ENCODE measurements at places on chromosomes 12 and 14.
A peak's percentile ranks its signal among the peaks of the same experiment; 100 is the strongest.

GRCh38 chr12:122942637-122943036 lies 23.6 kb downstream of the ABCB9 start:
- no peak for DNase-seq

DNA sequence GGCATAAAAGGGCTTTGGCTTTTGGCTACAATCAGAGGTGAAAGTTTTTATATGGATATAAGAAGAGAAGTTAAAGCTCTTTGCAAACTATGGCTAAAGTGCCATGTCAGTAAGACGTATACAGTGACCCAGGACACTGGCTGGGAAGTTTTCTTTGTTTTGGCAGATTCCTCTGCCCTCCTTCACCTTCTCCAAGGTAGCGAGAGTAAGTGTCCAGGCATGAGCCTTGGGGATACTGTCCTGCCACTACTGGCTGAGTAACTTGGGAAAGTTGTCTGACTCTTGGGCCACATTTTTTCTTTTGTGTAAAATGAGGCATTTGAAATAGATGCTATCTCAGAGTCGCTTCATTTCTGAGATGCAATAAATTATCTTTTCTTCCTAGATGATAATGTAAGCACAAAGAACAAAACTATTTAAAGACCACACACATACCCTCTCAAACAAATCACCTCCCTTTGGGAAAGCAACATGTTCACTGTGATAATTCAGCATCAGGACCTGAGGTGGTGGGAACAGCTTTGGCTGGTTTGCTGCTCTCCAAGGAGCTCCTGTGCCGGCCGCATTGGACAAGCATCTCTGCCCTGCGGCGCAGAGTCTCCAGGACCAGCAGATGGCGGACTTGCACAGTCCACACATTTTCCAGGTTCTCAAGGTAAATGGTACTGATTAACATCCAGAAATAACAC lies 106.3 kb downstream of the PTCSC3 start:
- peak; percentile 59 for DNase-seq

- no peak for DNase-seq
Observed at GRCh38 chr12:88953029-88953586, 372.8 kb upstream of the KITLG start.

DNA sequence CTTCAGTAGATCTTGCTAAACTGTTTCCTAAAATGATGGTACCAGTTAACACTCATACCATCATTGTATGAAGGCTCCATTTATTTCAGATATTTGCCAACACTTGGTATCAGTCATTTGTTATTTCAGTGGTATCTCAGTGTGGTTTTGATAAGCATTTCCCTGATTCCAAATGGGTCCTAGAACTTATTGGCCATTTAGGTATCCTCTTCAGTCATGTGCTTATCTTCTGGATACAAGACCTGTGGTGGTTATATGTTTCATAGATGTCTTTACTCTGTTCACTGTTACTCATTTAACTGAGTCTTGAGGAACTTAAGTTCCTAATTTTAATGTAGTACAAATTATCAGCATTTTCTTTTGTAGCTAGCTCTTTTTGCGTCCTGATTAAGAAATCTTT lies 13.5 kb downstream of the SINHCAF start:
- DNase-seq, result no peak

GRCh38 chr12:46825591-46826414 lies at the start of gene SLC38A4:
SLC38A4 (minus strand) TSS chr12:46825997; CDS start chr12:46793071, 32,926 bp downstream.
- no peak for DNase-seq

GRCh38 chr12:82593143-82593542 lies 93.6 kb upstream of the TMTC2 start:
- no peak for DNase-seq

GRCh38 chr12:87923361-87923760 lies 105.8 kb downstream of the C12orf50 start:
- DNase-seq, result no peak

DNA sequence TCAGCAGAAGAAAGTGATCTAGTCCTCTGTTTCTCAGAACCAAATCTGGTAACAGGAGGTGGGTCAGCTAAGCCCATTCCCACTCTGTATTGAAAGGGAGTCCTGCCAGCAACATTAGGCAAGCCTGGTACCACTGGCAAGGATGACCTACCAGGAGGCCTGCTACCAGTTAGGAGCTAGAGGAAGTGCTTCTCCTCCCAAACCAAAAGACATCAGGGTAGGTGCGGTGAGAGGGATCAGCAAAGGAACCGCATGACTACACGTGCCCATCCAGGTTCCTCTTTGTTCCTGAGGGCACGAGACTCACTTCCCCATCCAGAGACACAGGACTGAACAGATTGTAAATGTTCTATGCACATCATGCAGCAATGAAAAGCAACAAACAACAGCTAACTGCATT lies 2.8 kb downstream of the KLRC4 start:
- no peak for DNase-seq

GRCh38 chr12:6695313-6696045 lies 5.1 kb downstream of the PIANP start:
- no peak for DNase-seq

DNA sequence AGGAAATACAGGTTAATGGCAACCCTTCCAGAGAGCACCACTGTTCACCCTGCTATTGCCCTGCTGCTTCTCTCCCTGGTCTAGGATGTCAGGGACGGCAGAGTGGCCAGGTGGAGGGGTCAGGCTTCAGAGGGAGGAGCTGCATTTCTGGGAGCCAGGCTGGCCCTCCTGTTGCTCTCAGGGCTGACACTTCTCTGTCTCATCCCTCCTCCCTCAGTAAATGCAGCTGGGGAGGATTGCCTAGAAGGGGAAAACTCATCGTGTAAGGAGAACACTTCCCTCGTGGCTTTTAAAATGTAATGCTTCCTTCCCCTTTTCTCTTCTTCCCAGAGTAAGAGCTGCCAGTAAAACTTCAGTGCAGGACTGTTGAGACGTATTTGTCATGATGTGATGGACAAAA lies 20.8 kb downstream of the SUSD6 start:
- DNase-seq, result no peak

DNA sequence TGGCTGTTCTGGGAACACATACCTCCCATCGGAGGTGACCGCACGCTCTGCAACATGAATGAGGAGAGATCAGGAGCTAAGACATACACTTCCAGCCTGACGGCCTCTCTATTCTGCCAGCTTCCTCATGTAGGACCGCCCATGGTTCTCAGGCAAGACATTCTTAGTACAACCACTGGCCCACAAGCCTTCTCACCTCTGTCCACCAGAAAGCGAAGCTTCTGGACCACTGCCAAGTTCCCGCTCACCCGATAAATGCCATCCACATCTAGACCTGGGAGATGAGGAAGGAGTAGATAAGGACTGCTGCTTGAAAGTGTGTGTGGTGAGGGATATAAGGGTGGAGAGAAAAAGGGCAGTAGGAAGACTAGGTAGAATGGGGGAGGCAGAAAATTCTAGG lies 5.2 kb downstream of the ARHGAP9 start:
- DNase-seq, result no peak

- DNase-seq, result no peak
Observed at GRCh38 chr12:124190312-124191023, 104.4 kb upstream of the RFLNA start.

DNA sequence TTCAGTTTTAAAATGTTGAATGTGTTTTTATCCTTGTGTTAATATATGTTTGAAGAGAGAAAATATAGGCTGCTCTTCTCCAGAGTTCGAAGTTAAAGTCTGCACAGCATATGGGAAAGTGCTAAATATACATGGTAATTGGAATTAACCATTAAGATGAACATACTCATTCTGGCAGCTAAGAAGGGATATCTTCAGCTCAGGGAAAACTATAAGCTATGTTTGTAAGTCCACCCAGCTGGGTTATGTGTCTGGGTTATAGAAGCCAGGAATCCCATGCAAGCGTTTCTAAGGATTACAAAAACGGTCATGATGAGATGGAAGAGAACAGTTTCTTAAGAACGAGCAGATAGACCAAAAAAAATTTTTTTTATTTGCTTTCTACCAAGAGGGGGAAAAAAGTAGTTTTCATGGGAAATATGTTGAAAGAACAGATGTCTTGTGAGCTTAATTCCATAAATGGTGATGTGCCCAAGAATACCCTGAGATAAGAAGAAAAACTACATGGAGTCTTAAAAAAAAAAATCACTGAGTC lies 198.9 kb downstream of the FBXL14 start:
- no peak for DNase-seq

DNA sequence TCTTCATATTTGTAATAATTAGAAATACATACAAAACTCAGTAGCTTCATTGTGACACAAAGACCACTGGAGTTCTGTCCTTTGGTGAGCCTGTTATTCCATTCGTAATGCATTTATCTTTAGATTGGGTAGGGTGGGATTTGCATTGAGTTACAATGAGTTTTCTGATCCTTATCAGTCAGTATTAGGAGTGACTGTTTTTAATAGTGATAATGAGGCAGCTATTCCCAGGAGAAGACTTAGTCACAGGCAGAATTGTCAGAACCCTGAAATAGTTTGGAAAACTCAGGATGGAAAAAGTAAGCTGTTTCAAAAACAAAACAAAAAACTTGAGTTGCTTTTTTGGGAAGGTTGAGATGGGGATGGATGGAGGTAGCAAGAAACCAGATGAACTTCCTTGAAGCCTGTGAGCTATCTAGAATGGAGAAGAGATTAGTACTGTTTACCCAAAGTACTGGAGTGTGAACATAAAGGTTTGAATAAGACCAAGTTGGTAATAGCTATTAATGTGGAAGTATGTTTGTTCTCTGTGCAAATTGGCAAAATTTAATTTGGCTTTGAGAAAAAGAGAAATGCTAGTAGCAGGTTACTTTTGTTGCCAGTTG lies 38.6 kb downstream of the FBXO34 start:
- DNase-seq, result no peak

GRCh38 chr12:91186156-91186555 lies 3.5 kb upstream of the DCN start:
- DNase-seq, result no peak

GRCh38 chr14:27223906-27224305 lies 626.1 kb upstream of the NOVA1 start:
- DNase-seq, result no peak

DNA sequence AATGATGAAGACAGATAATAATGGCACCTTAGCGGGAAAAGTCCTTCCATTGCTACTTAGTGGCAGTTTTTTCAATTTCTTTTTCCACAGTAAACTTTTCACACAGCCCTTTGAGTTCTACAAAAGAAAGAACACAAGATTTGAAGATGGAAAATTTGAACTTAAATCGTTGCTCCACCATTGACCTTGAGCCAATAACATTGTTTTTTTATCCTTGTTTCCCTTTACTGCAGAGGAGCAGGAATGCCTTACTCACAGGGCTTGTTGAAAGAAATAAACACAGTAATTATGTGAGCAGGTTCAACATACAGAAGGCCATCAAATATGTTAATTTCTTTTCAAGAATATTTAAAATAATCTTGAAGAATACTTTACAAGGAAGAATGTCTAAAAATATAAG lies 181.5 kb upstream of the KRR1 start:
- no peak for DNase-seq

DNA sequence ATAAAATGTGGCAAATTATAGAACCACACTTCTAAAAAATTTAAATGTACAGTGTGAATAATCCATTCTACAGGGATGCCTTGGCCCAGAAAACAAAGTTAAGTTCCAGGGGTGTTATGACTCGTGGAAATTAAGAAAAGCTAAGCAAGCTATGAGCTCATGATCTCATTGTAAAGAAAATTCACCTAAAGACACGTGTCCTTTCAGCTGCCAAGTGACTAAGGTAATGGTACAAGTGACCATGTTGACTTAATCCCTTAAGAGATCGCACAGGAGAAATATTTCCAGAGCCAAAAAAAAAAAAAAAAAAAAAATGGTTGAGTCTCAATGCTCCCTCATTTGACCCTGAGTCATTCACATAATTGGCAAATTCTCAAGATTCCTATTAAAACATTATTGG lies 51.4 kb upstream of the ANO2 start:
- DNase-seq, result no peak

DNA sequence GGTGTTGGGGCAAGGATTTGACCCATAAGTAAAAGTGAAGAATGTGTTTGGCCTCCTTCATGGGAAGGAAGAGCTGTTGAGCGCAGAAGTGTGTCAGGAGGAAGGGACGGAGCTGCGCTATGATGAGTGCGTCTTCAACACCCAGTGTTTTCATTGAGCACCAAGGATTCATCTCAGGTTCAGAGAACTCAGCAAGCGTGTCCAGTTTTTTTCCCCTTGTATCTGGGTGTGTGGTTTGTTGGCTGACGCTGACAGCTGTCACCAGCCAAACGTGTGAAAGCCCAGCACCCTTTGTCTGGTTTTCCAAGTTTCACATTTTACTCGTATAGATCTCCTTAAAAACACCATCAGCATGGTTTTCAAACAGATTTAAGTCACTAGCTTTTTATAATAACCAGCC lies 12.3 kb downstream of the EP400 start:
- no peak for DNase-seq

DNA sequence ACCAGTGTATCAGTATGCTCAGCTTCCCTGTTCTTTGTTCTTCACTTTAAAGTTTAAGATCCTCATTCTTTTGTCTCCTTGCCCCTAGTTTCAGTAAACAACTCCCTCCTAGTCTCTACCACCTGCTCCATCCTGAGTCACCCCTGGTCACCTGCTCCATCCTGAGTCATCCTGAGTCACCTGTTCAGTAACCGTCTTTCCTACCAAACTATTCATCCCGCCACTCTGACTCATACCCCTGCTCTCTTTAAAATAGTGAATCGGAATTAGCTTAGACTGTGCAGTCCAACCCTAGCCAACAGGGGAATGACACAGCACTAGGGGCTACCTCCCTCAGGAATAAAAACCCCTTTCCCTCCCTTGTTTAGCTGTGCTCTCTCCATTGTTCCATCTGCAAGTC lies 888.1 kb upstream of the MDGA2 start:
- no peak for DNase-seq

GRCh38 chr12:53054112-53054878 lies 4.4 kb downstream of the TNS2 start:
- DNase-seq, result peak; percentile 93

DNA sequence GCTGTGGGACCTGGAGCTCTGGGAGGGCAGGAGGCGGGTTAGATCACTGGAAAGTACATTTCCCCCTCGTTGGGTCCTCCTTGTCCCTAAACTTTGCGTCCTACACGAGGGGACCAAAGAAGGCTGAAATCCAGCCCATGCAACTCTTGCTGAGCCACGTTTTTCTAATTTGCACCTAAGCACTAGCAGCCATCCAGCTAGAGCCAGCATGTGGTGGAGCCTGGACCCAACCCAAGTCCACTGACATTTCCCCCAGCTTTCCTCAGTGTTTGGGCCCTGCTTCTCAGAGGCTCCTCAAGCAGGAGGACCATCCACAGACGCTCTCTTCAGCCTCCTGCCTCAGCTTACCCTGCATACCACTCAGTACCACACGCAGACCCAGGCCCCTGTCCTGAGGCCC lies 49.7 kb downstream of the TSPAN11 start:
- no peak for DNase-seq

- DNase-seq, result no peak
Observed at GRCh38 chr12:132118876-132119275, 25.2 kb downstream of the DDX51 start.

DNA sequence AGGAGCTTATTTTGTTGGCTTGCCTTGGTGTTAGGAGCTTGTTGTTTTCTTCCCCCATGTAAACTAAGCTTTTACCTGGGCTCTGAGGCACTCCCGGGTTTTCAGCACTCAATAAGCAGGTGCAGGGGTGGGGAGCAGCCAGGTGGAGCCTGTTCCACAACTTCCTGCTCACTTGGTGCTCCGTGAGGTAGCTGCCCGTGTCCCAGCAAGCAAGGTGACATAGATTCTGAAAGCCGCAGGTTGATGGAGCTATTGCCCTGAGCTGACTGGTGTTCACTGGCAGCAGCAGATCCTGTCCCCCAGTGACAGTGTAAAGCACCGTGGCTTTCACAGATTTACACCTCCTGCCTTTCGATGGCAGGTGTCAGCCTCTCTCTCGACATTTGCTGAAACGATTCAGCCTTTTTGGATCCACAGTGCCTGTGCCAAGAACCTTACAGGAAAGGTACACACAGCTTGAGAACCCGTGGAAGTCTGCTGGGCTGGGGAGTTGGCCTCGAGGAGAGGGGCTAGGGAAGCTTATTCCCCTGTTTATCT lies 295.7 kb upstream of the FKBP4 start:
- no peak for DNase-seq

All from T-helper 2 cell (primary cell).